ENCODE measurements at places on chromosomes 2 and 18.

GRCh38 chr2:210584834-210585233 is 28.4 kb downstream of the CPS1 start:
- DNase-seq, result no peak

DNA sequence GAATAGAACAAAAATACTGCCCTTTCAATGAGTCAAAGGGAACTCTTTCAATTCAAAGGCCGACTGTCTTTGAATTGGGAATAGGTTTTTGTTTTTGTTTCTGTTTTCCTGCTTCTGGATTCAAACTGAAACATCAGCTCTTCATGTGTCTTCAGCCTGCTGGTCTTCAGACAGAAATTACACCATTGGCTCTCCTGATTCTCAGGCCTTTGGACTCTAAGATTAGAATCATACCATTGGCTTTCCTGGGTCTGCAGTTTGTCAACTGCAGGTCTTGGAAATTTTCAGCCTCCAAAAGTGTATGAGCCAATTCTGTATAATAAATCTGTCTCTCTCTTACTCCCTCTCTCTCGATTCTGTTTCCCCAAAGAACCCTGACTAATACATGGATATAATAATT is 31.1 kb downstream of the CTLA4 start:
- no peak for DNase-seq

GRCh38 chr2:143282684-143283083 is 153.5 kb downstream of the ARHGAP15 start:
- peak; percentile 27 for DNase-seq

DNA sequence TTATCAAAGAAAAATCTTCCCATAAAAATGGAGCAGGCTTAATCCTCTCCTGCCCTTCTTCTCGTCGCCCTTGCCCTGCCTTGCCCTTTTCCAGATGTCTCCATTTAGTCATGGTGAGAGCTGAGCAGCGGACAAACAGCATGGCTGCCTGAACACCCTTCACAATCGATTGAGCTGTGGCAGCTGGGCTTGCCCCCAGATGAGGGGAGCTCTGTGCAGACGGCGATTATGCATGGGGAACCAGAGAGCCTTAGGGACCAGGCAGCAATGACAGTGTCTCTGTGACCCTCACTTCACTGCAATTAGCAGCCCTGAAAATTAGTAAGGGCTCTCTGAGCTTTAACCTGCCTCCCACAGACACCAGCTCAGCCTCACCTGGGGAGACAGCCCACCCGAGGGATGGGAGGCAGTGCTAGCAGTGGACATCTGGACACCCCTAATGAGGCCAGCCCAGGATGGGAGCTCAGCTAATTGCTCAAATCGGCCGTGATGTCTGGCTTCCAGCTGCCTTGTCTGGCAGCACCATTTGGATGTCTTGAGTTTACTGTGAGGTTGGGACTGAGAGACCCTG is 365.7 kb downstream of the TNS1 start:
- no peak for DNase-seq

DNA sequence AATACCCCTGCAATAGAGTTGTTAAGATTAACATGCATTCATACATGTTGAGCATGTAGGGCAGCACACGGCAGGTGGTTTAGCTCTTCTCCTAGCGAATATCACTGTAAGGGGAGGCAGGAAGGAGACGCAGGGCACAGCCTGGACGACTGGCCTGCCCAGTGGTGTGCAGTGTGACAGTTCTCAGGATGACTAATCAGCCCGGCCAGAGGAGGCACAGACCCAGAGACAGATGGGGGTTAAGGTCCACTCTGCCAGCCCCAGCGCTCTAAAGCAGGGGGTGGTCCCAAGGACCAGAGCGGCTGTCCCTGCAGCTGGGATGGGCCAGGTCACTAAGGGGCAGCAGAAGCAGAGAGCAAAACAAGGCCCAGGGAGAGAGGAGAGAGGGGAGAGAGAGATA is 63.7 kb downstream of the RNF152 start:
- no peak for DNase-seq

DNA sequence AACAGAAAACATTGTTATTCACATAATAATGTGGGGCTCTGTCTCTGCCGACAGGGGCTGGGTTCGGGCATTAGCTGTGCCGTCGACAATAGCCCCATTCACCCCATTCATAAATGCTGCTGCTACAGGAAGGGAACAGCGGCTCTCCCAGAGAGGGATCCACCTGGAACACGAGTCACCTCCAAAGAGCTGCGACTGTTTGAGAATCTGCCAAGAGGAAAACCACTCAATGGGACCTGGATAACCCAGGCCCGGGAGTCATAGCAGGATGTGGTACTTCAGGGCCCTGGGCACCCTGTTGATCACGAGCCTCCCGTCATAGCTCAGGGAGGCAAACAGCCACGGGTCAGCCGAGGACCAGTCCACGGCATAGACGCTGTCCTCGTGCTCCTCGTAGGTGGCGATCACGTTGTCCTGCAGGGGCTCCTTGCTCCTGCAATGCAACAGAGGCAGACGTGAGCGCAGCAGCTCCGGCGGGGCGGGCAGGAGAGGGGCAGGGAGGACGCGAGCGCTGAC is 188.5 kb downstream of the EIPR1 start:
- no peak for DNase-seq

- no peak for DNase-seq
Measured at GRCh38 chr2:158733430-158733755, 61.7 kb upstream of the DAPL1 start.

DNA sequence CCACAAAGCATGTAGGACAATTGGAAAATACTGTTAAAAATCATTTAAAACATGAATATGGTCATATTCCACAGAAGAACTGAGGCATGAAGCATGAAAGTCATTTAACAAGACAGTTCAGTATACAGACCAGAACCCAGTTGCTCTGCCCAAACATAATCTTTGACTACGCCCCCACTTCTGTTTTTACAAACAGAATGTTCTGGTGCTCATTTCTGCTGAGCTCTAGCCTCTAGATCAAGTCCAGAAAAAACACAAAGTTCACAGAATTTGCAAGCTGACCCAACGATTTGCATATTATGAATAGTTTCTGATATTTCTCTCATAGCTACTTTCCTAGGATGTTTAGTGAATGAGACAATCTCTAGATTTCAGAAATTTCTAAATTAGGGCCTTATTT is 424.9 kb downstream of the PID1 start:
- DNase-seq, result no peak

DNA sequence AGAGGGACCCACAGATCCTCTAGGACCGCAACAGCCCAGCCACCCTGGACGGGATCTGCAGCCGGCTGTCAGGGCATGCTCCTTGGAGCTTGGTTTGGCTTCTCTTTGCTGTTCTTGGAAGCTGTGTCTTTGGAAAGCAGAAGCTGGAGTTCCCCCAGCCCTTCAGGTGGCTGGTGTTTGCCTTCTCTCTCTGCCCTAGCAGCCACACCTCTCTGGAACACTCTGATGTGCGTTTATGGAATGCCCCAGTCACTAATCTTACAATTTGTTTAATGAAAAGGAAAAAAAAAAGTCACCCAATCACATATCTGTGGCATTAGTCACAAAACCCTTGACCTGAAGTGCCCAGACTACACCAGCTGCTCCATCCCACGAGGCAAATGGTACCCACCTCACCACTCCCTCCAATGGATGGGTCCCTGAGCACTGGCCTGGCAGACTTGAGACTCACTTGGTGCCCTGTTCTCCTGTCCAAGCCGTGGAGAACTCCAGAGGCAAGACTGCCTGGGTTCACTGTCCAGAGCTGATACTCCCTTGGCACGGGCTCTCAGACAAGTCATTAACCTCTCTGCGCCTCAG is 70.2 kb upstream of the DAPL1 start:
- DNase-seq, result no peak

Measured in stimulated activated naive CD8-positive, alpha-beta T cell treated with anti-CD3 and anti-CD28 coated beads, Interleukin-15, Interleukin-2, amounts not matched to agents 100 U/mL and 50 U/mL, for 24 hours (primary cell).